ENCODE measurements at places on chromosomes 5 and 9. TPM values are rescaled to one million over a fixed set of nuclear protein-coding genes. Genes with fewer than 3 reads are reported as not detected.

FOXD4L3 gene
- total RNA-seq, result not detected

- no peak for DNase-seq
Measured at GRCh38 chr5:110718311-110718710, 8.2 kb downstream of the TMEM232 start.

GRCh38 chr9:107554636-107555035 lies 65.1 kb upstream of the KLF4 start:
- DNase-seq, result no peak

- no peak for DNase-seq
Measured at GRCh38 chr9:130319300-130319699, 53.7 kb downstream of the HMCN2 start.

- DNase-seq, result no peak
Measured at GRCh38 chr9:94199776-94200175, 59.3 kb upstream of the ZNF169 start.
